Left renal pelvis (tissue), 4 donors: ENCODE measurements at places on chromosomes 3 and 15. TPM values are rescaled to one million over a fixed set of nuclear protein-coding genes. Genes with fewer than 3 reads are reported as not detected.

The DZIP1L gene
- polyA plus RNA-seq = 22.9 TPM

- no peak for DNase-seq
These were observed 15.4 kb downstream of the SCN5A start for GRCh38 chr3:38634111-38634510.

DNA sequence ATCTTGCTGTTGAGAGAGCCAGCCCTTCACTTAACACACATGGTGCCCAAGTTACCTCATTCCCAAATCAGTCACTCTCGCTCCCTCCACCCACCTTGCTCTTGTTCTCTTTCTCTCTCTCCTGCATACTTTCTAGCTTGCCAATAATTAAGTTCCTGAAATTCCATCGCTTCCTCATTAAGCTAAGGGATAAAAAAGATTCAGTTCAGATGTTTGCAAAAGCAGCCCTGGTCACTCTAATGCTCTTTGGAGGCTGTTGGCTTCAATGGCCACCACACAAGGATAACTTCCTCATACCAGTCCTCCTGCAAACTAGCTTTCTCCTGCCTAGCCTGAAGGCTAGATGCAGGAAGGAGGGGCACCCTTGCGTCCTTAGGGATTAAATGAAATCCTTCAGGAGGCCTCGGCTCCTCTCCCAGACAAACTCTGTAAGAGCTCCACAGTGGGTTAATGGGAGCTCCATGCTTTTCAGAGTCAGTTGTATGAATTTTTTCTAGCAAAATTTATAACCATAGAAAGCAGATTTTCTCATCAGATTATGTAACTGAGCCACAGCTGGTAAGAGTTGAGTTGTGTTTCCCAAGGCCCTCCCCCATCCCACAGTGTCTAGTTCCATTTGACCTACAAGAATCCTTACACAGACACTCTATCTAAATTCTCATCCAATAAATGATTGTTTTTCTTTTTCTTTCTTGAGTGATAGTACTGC lies 176.6 kb upstream of the TRIM42 start:
- no peak for DNase-seq

The P2RY14 gene
- polyA plus RNA-seq = 1.6 TPM

The DAG1 gene
- 74.9 TPM for polyA plus RNA-seq

GRCh38 chr3:162437480-162437879 lies 940.9 kb downstream of the OTOL1 start:
- no peak for DNase-seq

DNA sequence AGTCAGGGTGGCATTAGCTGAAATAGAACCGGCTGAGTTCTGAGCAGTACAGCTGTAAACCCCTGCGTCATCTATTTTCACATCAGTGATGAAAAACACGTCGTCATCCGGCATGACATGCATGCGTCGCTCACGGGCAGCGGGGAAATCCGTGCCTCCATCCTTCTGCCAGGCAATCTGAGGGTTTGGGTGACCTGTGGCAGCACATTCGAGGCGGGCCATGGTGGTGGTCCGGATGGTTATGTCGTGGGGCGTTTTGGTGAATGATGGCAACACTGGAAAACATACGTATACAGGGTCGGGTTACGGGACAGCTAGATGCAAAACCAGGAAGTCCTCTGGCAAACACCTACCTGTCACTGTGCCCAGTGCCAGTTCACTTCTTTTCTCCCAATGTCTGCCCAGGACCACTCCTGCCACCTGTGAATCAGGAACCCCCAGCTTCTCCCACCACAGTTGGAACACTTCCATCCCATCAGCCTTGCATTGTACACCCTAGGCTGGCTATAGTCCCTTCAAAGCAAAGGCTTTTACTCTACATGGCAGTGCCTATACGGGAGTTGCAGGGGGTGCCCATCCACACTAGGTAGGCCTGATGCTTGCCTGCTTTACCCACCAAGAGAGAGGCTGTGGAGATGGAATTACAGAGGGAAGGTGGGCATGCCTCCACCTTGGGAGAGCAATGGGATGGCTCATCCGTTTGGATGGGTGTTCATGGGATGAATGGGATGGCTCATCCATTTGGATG lies 116.7 kb downstream of the LRIG1 start:
- no peak for DNase-seq
